ENCODE measurements at places on chromosomes 11 and 22. TPM values are rescaled to one million over a fixed set of nuclear protein-coding genes. Genes with fewer than 3 reads are reported as not detected.

Gene CD3D
- total RNA-seq: 4.2 TPM

Gene C22orf31
- total RNA-seq: not detected

Gene HTR3A
- total RNA-seq: not detected

Gene RFPL2
- total RNA-seq: not detected

Gene CD151
- total RNA-seq: 481 TPM

Gene OOSP4B
- total RNA-seq: not detected

Gene TRIM6
- total RNA-seq: 1.9 TPM

Gene TALDO1
- total RNA-seq: 229 TPM

Gene MYO18B
- total RNA-seq: 0.09 TPM

Gene NRXN2
- 21.6 TPM for total RNA-seq

DNA sequence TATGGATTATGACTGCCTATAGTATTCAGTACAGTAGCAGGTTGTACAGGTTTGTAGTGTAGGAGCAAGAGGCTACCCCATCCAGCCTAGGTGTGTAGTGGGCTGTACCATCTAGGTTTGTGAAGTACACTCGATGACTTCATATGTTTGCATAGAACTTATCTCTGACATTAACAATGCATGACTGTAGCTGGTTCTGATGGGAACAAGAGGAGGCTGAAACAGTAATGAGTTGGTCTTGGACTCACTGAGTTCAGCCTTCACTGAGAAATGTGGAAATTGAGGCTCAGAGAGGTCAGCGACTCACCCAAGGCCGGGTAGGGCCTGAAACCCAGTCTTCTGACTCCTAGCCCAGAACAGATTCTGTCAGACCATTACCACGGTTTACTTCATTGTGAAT, 13.0 kb downstream of the MYO7A start:
- no peak for DNase-seq
- no peaks in the 10 kb centered on the region for H3K36me3 ChIP-seq
- H3K27me3 ChIP-seq: no peaks in the 10 kb centered on the region
- H3K27ac ChIP-seq: no peak overlapping the region
- H3K4me1 ChIP-seq: peaks cover 10% of the 10 kb centered on the region
- H3K4me3 ChIP-seq: no peak overlapping the region

GRCh38 chr11:75013051-75013450, 24.3 kb downstream of the NEU3 start:
- H3K4me1 ChIP-seq: no peaks in the 10 kb centered on the region
- no peak overlapping the region for H3K27ac ChIP-seq
- H3K36me3 ChIP-seq: peaks cover 6% of the 10 kb centered on the region
- no peak overlapping the region for H3K4me3 ChIP-seq

DNA sequence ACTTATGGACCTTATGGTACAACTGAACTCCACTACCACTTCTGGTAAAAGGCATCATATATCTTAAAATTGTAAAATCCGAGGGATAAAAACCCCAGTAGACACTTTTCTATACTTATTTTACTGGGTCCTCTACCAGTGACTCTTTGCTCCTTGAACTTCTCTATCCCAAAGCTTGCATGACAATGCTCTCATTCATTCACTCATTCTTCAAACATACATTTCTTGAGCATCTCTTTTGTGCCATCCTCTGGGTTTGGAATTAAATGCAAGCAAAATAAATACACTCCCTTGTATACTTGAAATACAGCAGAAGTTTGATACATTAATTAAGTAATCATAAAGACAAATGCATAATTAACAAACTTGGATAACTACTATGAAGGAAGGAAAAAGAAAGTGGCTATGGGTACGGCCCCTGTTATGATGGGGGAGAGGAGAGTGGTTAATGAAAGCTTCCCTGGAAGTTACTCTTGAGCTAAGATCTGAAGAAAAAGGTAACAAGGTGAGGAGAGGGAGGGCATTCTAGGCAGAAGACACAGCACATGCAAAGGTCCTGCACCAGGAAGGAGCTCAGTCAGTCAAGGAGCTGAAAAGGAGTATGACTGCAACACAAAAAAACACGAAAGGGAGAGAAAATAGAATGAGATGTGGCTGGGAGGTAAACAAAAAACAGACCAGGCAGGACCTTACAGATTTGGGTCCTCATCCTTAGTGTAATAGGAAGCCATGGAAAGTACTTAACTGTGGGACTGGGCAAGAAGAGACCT, 8.0 kb downstream of the MPZL3 start:
- H3K36me3 ChIP-seq: no peaks in the 10 kb centered on the region
- H3K4me1 ChIP-seq: peaks cover 45% of the 10 kb centered on the region
- DNase-seq: no peak
- no peaks in the 10 kb centered on the region for H3K27me3 ChIP-seq
- no peak overlapping the region for H3K4me3 ChIP-seq

DNA sequence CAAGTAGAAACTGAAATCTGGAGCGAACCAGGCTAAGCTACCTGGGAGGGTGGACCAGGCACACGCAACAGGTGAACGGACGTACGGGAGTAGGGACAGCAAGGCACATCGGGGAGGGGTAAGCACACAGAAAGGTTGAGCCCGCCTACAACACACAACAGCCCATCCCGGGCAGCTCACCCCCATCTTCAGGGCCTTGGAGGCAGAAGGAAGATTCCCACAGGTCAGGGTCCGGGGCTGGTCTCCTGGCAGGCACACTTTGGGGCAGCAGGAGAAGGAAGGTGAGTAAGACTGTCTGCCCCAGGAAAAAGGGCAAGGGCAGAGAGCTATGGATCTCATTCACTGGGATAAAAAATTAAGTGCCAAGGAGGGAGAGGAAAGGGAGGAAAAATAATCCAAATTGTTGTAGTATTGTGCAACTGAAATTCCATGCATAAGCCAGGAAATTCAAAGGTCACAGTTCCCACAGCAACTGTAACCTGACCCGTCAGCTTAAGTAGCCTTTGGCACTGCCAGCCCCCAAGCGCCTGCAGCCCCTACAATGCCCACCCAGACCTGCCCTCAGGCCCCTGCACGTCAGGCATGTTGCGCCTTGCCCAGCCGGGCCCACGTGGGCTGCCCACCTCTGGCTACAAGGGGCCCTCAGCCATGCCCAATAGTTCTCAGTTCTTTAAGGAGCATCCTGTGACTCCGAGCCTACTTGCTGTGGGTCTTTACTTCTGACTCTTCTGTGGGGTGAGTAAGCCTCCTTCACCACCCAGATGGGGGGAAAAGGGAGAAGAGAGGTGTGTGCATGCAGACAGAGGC, 51.8 kb downstream of the MICAL3 start:
- H3K36me3 ChIP-seq: no peaks in the 10 kb centered on the region
- no peak overlapping the region for H3K4me3 ChIP-seq
- H3K4me1 ChIP-seq: peaks cover 9% of the 10 kb centered on the region
- H3K27ac ChIP-seq: peak overlapping the region; percentile 23
- DNase-seq: peak; percentile 71

DNA sequence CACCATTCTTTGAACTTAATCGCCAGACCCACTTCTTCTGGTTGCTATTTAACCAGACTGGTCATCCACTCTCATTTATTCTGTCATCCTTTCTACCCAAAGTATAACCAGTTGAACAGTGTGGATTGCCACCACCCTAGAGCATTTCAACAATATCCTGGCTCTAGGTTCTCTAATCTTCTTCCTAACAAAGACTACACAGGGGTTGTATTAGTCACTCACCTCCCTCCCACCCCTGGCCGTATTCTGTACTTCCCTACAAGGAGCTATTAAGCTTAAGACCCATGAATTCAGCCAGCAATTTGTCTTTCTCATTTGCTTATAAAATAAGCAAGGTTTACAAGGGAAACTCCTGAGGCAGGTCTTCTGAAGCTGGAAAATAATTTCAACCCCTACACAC, 46.9 kb upstream of the CEP126 start:
- no peak overlapping the region for H3K4me3 ChIP-seq
- H3K36me3 ChIP-seq: no peaks in the 10 kb centered on the region
- no peak overlapping the region for H3K27ac ChIP-seq
- DNase-seq: no peak

GRCh38 chr11:132994966-132995365, 537.3 kb downstream of the OPCML start:
- no peaks in the 10 kb centered on the region for H3K27me3 ChIP-seq
- H3K4me3 ChIP-seq: no peak overlapping the region
- no peaks in the 10 kb centered on the region for H3K36me3 ChIP-seq
- H3K4me1 ChIP-seq: peaks cover 3% of the 10 kb centered on the region

GRCh38 chr22:31898926-31899325, 45.4 kb upstream of the YWHAH start:
- peaks cover 3% of the 10 kb centered on the region for H3K4me1 ChIP-seq
- H3K4me3 ChIP-seq: no peak overlapping the region

DNA sequence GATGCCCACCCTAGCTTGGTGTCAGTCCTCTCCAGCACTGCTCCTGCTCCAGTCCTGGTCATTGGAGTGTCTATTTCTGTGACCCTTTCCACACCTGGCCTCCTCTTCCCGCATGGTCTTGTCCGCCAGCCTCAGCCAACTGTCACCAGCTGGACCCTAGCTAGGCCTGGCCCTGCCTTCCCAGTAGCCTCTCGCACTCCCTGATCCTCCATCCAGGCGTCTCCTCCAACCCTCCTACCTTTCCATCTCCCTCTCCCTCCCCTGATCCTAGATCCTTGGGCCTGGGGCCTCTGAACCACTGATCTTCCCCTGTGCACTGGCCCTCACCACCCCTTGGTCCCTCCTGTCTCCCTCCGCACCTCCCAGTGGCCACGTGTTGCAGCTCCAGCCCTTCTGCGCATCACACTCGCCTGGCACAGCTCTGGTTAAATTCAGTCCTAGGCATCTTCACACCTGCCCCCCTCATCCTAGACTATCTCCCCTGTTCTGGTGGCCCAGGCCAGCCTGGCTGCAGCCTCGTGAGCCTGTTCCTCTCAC, 9.9 kb downstream of the SYNGR1 start:
- no peak for DNase-seq
- H3K36me3 ChIP-seq: peaks cover 3% of the 10 kb centered on the region
- no peak overlapping the region for H3K4me3 ChIP-seq

DNA sequence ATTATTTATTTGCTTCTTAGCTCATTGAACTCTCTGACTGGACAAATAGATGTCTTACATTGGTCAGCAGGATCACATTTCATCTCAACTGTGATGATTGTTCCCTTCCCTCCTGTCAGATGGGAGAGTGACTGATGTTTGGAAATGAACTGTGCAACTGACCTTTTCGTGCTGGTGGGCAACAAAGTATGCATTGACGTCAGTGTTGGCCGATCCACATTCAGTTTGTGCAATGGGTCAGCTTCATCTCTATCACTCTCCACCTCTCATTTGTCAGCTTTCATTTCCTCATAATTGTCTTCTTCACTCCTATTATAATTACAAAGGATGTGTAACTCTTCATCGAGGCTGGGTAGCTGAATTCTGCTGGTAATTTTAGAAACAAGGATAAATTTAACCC, 71.3 kb downstream of the PPP2R1B start:
- H3K27ac ChIP-seq: no peak overlapping the region
- no peak for DNase-seq
- peaks cover 12% of the 10 kb centered on the region for H3K4me1 ChIP-seq
- no peaks in the 10 kb centered on the region for H3K27me3 ChIP-seq

DNA sequence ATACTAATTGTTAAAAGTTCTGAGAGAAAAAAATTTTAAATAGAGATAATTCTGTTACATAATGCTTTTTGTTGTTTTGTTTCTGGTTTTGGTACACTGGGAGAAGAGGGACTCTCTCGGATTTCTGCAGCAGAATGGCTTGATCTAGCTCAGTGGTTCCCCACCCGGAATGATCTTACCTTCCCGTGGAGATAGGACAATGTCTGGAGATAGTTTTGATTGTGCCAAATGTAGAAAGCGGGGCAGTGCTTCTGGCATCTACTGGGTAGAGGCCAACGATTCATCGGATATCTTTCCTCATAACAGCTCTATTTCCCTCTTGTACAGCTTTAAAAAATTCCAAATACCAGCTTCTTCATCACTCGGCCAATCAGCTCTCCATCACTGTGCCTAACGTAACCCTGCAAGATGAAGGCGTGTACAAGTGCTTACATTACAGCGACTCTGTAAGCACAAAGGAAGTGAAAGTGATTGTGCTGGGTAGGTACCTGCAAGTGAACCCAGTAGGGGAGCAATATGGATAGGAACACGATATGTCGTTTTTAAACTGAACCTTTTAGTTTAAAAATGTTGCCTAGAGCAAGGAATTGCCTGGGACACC, 13.2 kb downstream of the CRTAM start:
- H3K27ac ChIP-seq: no peak overlapping the region
- H3K27me3 ChIP-seq: no peaks in the 10 kb centered on the region
- no peaks in the 10 kb centered on the region for H3K4me1 ChIP-seq
- DNase-seq: no peak
- H3K36me3 ChIP-seq: no peaks in the 10 kb centered on the region

DNA sequence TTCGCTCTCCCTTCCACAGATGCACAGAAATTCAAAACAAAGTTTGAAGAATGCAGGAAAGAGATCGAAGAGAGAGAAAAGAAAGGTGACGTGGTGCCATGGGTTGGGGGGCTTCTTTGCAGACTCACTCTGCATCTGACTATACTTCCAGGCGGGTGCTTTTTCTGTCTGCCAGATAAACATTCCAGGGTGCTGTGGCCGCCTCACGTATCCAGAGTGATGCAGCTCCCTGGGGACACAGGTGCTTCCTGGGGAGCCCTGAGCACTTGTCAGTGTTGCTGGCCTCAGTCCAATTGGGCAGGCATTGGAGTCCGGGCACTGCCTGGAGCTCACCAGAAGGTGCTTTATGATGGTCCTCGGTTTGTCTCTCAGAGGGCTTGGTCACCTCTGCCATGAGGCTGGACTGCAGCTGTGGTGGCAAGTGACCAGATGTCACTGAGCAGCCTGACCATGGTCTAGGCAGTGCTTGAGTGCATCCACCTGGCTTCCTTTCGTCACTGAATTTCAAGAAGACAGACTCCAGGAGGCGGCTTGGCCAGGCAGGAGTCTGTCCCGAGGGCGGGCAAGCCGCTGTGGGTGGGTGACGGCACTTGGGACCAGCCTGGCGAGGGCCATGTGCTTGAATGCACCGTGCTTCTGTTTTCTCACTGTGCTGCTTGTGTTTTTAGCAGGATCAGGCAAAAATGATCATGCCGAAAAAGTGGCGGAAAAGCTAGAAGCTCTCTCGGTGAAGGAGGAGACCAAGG, 5.1 kb upstream of the ZDHHC8 start:
- peaks cover 38% of the 10 kb centered on the region for H3K36me3 ChIP-seq
- H3K4me1 ChIP-seq: peaks cover 11% of the 10 kb centered on the region
- H3K27me3 ChIP-seq: no peaks in the 10 kb centered on the region

DNA sequence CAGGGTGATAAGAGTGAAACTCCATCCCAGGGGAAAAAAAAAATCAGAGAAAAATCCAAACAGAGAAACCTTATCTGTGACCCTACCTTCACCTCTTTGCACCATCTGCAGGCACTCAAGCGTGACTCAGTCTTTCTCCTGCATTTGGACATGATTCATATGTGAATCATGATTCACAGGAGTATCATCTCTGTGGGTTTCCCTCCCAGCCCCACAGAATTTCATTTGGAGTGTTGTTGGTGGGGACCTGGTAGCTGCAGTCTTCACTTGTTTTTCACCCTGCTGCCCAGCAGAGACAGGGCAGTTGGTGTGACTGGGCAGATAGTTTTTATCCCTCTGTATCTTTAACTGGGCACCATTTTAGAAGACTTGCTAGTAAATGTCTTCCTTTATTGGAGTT, 75.7 kb downstream of the DEPDC5 start:
- H3K4me1 ChIP-seq: no peaks in the 10 kb centered on the region
- H3K36me3 ChIP-seq: peaks cover 47% of the 10 kb centered on the region
- DNase-seq: no peak
- no peak overlapping the region for H3K27ac ChIP-seq
- no peaks in the 10 kb centered on the region for H3K27me3 ChIP-seq
- no peak overlapping the region for H3K4me3 ChIP-seq

All from upper lobe of left lung (tissue), 6 donors.